ENCODE measurements at places on chromosomes 3 and 15.

- no peak for DNase-seq
Measured at GRCh38 chr15:39444735-39445470, 136.0 kb upstream of the THBS1 start.

DNA sequence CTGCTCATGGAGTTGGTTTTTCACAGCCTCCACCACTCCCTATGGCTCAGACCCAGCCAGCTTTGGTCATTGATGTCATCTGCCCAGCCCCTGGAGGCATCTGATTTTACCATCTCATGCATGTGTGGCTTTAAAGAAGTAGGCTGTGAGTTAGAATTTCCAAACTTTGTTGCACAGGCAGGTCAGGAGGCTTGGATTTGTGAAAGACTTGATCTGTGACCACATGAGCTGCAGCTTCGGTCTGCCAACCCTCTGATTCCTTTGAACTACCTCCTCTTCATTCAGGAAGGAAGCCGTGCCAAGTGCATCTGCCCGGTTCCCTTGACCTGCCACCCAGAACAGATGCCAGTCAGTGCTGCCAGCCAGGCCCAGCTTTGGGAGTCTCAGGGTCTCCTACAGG is 9.2 kb downstream of the CTXND1 start:
- DNase-seq: no peak

- DNase-seq: no peak
Measured at GRCh38 chr3:50554553-50554952, 13.0 kb downstream of the C3orf18 start.

DNA sequence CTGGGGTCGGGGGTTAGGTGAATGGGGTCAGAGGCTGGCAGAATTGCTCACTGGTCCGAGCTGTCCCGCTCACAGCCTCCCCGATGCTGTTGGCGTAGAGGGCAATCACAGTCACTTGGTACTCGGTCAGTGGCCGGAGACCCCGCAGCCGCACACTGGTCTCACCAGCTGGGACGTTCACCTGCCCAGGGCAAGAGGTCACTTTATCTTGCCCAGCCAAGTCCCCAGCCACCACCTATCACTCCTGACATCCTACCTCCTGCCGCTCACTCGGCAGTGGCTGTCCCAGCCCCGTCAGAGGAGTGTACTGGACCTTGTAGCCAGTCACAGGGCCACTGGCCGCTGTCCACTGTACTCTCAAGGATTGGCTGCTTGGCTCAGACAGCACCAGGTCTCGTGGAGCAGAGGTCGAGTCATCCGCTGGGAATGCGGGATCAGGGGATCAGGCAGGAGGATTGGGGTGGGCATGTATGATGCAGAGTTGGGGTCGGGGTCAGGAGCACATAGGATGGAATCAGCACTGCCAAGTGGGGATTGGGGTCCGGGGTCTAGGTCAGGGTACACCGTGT is 2.5 kb downstream of the COL7A1 start:
- no peak for DNase-seq

DNA sequence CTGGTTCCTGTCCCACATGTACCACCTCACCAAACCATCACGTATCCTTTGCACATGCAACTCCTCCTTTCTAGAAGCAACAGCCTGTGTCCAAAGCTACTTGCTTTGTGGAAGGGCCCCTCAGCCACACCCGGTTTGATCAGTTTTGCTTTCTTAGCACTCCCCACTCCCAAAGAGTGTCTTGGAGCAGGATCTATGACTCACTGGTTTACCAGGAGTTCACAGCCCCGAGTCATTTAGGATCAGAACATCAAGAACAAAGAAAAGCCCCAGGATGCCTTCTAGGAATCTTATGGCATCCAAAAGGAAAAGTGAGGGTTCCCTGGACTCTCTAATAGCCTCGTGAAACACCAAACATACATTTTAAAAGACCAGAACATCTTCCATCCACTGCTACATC is 50.7 kb upstream of the IGF1R start:
- no peak for DNase-seq

GRCh38 chr15:81302701-81303109 is 21.2 kb downstream of the STARD5 start:
- no peak for DNase-seq

- DNase-seq: no peak
Measured at GRCh38 chr15:48354694-48355303, 23.6 kb downstream of the DUT start.

DNA sequence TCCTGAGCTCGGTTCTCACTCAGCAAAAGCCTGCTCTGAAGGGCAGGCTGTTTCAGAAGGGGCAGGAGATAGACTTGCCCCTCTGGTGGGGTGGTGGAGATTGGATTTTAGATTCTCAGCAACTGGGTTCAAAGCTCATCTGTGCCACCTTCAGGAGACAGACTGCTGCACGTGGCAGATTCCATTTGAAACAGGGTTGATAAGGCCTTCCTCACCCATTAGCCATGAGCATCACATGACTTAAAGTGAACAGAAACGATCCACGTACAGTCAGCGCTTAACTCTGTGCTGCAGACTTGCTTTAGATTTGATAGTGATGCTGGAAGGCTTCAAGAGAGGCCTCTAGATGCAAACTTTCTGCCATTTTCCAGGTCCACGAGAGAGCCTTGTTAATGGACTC is 35.0 kb upstream of the MGLL start:
- no peak for DNase-seq

DNA sequence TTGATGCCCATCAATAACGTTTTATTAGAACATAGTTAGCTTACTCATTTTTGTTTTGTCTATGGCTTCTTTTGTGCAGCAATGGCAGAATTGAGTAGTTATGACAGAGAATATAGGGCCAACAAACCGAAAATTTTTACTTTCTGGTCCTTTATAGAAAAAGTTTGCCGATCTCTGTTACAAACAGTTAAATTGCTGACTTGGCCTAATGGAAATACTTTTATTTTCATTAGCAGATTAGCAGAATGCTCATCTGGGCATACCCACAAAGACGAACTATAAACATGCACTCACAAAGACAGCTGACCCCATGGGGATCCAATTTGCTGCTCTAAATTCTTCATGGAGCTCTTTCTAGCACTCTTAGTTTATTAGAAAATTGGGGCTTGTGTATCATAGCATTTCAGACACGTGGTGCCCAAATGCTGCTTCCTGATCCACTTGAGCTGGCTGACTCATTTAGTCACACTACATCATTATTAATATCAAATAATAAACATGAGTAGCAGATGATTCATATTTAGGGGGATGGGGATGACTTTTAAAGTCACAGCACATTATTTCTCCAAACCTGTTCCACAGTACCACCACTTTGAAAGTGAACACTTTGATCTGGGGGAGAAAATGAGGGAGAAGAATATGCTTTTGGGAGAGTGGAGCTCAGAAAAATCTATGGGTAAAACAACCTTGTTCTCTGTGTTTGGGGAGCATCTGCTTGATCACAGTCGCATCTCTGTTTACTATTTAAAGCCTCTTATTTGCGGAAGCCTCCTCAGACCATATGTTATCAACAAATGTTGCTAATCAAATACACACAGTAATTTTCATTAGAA is 228.1 kb upstream of the FEZF2 start:
- no peak for DNase-seq

DNA sequence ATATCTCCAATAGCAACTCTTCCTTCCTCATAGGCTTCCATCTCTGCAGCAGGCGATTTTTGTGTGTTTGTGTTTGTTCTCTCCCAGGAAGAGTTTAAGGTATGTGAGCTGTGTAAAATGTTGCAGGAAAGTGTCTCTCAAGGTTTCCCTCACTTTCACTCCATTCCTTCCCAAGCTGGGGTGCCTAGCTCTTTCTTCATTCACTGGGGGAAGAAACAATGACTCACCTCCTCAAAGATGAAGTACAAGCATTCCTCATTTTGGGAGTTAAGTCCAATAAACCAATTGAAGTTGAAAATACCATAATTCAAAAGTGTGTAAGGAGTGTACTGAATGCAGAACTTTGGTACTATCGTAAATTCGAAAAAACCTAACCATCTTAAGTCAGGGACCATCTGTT is 422.7 kb upstream of the CFAP20DC start:
- no peak for DNase-seq

DNA sequence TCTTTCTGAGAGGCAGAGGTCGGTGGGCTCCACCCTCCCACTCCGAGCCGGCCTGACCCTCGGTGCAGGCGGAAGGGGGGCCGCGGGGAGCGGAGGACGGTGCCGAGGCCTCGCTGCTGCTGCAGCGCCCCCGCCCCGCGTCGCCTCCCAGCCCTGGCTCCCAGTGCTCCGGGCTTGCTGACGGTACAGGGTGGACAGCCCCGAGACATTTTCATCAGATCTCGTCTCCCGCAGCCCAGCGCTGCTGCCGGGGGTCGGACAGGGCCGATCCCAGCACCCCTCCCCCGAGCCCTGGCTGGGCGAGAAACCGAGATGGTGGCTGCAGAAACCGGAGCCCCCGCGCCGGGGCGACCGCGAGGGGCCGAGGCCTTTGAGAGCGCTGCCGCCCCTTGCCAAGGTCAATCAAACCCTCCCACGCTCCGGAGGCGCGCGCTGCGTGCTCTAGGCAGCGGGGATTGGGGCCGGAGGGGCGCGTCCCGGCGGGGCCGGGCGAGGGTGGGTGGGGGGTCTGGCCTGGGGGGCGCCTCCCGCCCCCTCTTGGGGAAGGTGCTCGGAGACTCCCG is 42.5 kb downstream of the EPHB3 start:
- DNase-seq: no peak

GRCh38 chr3:150020527-150020926 is 49.8 kb upstream of the PFN2 start:
- DNase-seq: no peak

DNA sequence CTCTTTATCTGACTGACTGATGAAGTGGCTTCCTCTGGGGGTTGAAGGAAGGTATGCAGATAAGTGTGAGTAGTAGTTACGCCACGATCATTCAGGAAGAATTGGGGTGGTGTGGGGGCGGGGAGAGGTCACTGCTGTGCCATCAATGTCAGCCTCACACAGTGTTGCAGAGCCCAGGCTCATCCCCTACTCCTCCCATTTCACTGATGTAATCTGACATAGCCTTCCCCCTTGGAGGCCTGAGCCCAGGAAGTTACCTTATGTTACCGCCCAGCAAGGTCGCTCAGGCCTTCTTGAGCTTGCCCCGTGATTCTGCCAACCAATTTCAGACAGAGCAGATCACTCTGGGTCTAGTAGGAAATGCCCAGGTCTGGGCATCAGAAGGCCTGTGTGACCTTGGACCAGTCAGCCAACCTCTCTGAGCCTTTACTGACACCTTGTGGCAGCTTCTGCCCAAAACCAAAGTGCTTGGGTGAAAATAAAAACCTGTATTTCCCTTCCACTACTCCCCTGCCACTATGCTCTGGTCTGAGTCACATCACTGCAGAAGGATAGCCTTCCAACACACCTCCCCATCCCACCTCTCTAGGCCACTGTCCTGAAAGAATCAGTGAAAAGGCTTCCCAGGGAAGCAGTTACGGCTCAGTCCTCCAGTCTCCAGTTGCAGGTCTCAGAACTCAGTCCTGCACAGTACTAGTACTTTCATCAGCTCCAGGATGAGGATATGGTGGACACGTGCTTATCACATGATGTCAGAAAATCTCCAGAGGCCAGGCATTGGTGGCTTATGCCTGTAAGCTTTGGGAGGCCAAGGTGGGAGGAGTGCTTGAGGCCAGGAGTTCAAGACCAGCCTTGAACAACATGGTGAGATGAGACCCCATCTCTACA is 28.1 kb upstream of the INSYN1 start:
- DNase-seq: no peak

- no peak for DNase-seq
Measured at GRCh38 chr3:160106905-160107861, 118.0 kb upstream of the C3orf80 start.

GRCh38 chr15:57538265-57538529 is 53.5 kb upstream of the MYZAP start:
- DNase-seq: no peak

DNA sequence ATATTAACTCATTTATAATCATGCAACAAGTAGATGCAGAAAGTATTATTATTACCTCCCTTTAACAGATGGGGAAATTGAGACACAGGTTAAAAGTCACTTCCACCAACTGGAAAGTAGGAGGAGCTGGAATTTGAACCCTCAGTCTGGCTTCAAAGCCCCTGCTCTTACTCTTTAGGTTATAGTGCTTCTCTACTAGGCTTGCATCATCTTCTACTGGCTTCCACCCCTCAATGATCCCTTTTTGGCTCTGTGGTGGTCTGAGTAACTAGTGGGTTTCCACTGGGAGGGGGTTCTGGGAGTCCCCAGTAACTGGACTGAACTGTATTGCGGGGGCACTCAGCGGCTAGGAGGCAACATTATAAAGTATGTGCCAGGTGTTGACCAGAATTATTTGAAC is 91.0 kb downstream of the CTNNB1 start:
- DNase-seq: no peak

- DNase-seq: no peak
Measured at GRCh38 chr15:51932161-51932560, 39.4 kb downstream of the LEO1 start.

DNA sequence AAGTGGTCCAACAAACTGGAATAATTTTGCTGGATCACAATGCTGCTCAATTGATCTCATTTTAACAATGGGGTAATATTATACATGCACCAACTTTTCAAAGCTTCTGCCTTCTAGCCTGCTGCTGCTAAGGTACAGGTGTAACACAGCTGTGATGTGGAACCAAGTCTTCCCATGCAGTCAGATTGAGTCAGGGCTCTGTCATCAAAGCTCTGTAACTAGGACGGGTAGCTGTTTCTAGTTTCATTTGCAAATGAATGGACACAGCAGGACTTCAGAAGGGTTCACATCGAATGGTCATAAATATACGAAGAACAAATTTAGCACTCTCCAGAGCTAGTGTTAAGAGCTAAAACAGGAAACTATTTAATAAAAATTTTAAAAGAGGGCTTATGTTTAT is 189.2 kb downstream of the USP13 start:
- no peak for DNase-seq

DNA sequence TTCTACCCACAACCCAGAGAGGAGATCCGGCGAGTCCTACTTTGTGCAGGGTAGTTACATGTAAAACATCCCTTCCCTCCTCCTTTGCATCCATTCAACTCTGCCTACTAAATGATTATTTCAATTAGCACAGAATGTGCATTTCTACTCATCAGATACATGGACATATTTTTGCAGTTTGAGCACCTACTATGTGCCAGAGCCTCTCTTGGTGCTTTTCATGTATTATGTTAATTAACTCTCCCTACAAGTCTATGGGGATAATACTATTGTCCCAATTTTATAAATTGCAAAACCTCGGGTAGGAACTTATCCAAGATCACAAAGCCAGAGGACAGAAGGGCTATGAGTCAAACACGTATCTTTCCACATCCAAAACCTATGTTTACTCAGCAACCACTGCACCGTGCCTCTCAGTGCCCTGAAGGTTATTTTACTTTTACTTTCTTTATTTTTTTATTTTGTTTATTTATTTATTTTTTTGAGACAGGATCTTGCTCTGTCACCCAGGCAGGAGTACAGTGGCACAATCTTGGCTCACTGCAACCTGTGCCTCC is 432.8 kb downstream of the MAGI1 start:
- no peak for DNase-seq

DNA sequence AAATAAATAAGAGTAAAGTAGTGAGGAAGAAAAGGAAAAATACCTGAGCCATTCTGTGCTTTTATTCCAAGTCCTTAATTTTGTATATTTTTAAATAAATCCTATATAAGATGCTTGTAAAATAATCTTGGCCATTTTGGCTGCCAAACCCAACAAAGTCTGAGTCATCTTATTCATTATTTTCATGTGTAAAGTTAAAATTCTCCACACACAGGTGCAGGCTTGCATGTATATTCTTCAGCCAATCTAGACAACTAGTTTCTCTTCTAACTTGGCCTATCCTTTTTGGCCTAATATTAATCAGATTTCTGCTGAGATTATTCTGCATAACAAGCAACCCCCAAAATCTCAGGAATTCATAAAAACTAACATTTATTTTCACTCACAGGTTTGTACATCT is 189.8 kb upstream of the ATP11B start:
- no peak for DNase-seq

GRCh38 chr15:70181626-70182255 is 84.0 kb upstream of the TLE3 start:
- DNase-seq: no peak

- no peak for DNase-seq
Measured at GRCh38 chr15:43463507-43463906, 29.4 kb downstream of the TP53BP1 start.
